Effector memory CD4-positive, alpha-beta T cell (primary cell): ENCODE measurements at places on chromosomes 2 and 18.
A peak's percentile ranks its signal among the peaks of the same experiment; 100 is the strongest.

- DNase-seq: no peak
Measured at GRCh38 chr2:53536583-53537361, 230.8 kb upstream of the CHAC2 start.

- DNase-seq: no peak
Measured at GRCh38 chr2:109721626-109722025, 72.5 kb upstream of the RGPD5 start.

DNA sequence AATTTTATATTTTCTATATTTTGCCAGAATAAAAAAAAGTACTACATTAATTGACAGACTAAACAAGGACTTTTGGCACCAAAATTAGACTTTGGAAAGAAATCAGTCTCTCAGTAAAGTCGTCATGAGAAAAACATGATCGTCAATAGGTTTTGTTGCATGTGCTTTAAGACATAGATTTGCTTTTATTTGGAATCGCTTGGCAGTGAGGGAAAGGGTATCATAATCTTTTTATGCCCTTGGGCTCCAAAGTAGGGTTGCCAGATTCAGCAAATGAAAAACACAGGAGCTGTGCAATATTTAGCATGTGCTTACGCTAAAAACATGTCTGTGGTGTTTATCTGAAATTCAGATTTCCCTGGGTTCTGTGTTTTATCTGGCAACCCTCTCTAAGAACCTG lies 177.6 kb downstream of the LAMA1 start:
- DNase-seq: no peak

- DNase-seq: no peak
Measured at GRCh38 chr2:158114516-158114915, 12.8 kb downstream of the UPP2 start.

DNA sequence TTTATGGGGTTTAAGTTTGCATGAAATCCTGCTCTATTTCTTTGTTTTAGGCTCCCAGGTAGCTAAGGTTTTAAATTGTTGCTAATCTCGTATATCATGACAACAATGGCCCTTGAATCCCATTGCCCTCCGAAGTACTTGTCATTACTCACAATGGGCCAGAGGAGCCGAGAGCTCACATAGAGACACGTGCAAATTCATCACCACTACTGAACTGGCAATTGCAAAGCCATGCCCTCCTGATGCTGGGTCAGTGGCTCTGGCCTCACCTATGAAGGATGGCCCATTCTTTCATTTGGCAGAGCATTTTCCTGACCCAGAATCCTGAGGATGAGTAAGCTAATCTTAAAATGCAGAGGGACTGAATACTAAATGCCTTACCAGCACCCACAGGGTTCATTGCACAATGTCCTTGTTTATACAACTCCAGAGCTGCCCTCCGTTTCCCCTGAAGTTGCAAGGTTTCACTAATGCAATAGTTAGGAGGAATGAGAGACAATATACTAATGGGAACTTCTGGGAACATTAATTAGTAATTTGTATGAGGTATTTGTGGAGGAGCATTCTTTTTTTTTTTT lies 71.6 kb upstream of the GAREM1 start:
- DNase-seq: no peak

DNA sequence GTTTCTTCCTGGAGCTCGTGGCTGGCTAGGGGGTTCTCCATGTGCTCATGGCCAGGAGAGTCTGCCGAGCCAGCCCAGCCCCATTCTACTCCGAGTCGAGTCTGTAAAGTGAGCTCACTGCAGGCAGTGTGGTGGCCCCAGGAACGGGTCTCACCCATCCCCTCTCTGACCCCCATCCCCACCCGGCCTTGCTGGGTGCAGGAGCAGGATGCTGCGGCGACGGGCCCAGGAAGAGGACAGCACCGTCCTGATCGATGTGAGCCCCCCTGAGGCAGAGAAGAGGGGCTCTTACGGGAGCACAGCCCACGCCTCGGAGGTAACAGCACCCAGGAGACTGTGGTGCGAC lies 1.4 kb downstream of the ANO7 start:
- no peak for DNase-seq

GRCh38 chr18:7492385-7492784 lies 74.7 kb upstream of the PTPRM start:
- DNase-seq: no peak

DNA sequence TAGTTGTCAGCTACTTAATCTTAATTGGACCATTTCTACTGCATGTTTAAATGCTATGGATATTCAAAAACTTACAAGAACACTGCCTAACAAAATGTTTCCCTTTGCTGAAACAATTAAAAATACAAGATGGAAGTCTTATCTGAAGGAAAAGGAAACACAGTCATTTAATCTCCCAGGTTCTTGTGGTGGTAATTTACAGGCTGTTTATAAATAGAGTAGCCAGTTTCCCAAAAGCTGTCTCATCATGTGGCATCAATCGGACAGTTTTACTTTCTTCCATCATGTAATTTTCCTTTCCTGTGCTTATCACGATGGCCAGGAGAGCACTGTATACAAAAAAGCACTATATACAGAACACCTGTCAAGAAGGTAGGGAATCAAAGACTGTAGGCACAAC lies 368.1 kb downstream of the ZEB2 start:
- DNase-seq: no peak

- no peak for DNase-seq
Measured at GRCh38 chr2:127857265-127857808, 618 bp downstream of the POLR2D start.

DNA sequence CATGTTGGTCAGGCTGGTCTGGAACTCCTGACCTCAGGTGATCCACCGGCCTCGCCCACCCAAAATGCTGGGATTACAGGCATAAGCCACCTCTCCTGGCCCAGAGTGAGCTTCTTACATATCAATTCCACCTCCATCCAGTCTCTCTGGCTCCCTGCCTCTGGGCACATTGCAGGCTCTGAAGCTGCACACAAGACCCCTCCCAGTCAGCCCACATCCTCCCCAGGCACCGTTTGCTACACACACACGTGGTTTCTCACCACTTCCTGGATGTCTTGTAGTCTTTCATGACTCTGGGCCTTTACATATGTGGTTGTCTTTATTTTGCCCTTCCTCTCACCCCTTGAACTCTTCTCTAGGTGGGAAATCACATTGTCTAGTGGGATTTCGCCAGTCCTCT lies 64.0 kb upstream of the CABLES1 start:
- DNase-seq: peak; percentile 70

- no peak for DNase-seq
Measured at GRCh38 chr18:57234346-57234745, 87.5 kb downstream of the BOD1L2 start.

- DNase-seq: no peak
Measured at GRCh38 chr2:217031445-217031844, 171.6 kb upstream of the TNP1 start.

GRCh38 chr2:174699993-174700766 lies 64.1 kb downstream of the CHRNA1 start:
- no peak for DNase-seq

- DNase-seq: no peak
Measured at GRCh38 chr18:12884406-12885323, 628 bp upstream of the PTPN2 start.

DNA sequence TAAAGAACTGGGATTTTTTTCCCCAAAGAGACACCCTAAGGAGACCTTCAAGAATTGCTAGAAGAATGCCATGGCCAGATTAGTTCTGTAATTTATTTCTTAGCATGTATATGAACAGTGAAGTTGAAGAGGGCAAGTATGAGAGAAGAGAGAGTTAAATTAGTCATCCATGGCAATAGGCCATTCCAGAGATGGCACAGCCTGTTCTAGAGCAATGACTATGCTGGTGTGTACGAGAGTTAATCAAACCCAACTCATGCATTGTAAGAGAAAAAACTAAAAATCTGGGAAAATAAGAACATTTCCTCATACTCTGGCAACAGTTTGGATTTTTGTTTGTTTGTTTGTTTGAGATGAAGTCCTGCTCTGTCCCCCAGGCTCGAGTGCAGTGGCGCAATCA lies 112.1 kb upstream of the PIK3C3 start:
- no peak for DNase-seq

DNA sequence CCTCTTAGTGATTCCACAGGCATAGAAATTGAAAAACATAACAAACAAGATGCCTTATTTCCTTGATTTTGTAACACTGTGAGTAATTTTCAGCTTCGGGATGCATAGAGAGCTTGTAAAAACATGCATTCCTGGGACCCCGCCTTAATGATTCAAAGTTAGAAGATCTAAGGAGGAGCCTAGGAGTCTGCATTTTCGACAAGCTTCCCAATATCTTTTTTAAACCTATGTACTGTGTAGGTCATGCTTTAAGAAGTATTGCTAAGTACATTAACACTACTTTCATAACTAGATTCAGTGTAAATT lies 109.8 kb upstream of the ZNF516 start:
- no peak for DNase-seq
